ENCODE measurements at places on chromosomes 16 and 17.

DNA sequence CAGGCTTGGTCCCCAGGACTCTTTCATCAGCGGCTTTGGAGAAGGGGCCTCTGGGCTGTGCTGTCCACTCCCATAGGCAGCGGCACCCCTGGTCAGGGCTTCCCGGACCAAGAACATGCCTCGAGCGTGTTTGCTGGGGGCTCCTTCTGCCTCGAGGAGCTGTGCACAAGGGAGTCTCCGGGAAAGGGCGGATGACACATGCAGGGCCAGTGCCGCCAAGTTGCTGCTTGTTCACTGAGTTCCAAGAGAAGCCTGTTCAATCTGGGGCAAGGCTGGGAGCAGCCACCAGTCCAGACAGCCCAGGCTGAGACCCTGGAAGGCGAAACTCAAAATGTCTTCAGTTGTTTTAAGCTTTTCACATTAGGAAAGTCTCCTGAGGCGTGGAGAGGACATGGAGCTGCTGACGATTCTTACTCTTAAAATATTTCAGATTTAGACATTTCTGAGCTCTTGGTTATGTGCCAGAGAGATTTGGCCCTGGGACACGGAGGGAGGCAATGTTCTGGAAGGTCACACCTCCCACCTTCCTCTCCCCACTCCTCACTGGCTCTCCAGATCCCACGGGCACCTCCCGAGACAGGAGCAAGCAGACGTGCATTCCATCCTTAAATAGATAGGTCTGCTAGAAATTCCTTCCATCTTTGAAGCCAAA, 84.5 kb upstream of the ZNF469 start:
- DNase-seq = peak; percentile 72

GRCh38 chr17:47686276-47686635, 7.7 kb upstream of the TBKBP1 start:
- no peak for DNase-seq

DNA sequence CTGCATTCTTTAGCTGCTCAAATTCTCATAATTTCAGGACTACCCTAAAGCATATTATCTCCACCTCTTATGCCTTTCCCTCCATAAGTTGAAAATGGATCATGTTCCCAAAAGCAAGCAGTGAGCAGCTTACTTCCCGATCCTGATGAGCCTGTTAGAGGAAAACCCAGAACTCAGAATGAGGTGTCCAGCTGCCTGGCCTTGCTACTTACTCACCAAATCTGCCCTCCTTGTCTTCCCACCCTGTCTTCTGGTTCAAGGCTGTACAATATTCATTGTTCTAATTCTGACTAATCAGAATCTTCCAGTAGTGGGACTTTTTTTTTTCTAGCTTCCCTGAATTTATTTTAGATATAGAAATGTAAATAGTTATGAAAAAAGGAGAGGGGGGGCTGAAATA, 10.8 kb downstream of the LYRM1 start:
- DNase-seq = no peak

GRCh38 chr16:588639-588888, 1.3 kb upstream of the RAB40C start:
- DNase-seq = no peak

DNA sequence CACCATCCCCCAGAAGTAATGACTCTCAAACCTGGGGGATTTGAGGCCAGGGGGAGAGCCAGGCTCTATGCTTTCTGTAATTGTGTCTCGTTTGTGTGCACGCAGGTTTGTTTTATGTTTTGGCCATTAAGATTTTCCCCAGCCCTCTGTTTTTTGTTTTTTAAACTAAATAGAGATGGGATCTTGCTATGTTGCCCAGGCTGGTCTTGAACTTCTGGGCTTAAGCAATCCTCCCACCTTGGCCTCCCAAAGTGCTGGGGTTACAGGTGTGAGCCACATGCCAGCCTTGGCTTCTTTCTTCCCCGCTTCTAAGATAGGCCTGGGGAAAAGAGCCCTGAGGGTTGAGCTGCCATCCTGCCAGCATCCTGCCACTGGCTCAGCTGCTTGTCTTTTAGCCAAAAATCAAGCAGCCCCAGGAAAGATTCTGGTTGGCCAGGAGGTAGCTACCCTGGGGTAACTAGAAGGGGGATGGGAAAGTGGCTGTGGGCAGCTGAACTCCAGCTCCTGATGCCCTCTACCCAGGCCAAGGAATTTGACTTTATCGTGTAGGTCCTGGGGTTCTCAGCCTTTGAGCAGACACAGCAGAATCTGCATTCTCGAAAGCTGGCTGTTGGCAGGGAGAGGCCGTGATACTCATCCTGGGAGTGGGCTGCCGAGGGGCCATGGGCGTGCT, 18.4 kb downstream of the KDM8 start:
- no peak for DNase-seq

DNA sequence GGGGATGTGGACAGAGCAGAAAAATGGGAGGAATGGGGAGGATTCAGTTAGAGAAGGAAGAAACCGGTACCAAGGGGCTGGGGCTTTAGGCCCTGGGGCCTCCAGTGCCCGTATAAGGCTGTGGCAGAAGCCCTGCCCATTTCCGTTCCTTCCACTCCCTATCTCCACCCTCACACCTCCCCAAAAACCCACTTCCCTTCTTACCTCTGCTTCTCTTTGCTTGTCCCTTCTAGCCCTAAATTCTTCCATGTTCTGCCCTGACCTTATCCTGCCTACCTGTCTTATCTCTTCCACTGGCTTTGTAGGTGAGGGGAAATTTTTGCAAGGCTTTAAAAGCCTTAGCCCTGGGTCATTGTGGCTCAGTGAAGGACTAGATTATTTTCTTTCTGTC, 4.1 kb downstream of the RNF167 start:
- DNase-seq = no peak

DNA sequence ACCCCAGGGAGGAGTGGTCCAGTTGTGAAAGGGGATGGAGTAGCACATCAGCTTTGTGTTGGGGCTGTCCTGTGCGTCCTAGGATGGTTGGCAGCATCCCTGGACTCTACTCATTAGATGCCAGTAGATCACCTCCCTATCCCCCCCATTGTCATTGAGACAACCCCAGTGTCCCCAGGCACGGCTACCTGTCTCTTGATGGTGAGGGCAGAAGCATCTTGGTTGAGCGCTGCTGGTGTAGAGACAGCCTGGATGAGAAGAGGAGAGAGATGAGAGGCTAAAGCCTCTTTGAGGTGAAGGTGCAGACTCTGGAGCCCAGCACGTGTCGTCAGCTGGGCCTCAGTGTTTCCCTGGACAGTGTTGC, 55.4 kb downstream of the TNFRSF13B start:
- no peak for DNase-seq

DNA sequence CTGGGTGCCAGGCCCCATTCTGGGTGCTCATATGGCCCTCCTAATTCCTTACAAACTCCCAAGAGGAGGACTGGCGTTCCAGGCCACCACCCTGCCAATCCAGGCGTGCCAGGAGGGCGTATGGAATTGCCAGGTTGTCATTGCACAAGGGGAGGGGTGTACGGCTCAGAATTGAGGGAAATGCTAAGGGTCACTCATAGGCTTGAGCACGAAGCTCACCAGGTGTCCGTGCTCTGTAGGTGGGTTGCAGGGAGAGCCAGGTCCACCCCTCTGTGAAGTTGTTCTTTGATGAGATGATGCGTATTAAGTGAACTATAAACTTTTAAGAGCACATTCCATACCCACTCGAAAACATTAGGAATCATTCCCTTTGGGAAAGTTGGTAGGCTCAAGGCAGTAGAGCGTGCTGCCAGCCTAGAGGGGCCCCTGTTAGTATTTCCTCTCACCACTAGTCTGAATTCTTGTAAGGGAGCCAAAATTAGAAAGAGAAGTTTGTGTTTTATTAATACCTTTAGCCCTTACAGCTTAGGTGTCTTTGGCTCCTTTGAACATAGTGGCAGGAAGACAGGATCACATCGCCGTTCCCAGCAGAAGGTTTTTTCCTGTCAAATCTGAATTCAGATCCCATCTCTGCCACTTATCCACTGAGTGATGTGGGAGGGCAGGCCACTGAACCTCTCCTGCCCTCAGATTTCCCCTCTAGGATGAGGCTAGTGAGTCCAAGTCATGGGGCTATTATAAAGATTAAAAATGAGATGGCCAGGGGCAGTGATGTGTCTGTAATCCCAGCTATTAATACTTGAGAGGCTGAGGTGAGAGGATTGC, 38.7 kb upstream of the NFAT5 start:
- DNase-seq = no peak

GRCh38 chr16:4246777-4247459, 5.0 kb upstream of the SRL start:
- no peak for DNase-seq

DNA sequence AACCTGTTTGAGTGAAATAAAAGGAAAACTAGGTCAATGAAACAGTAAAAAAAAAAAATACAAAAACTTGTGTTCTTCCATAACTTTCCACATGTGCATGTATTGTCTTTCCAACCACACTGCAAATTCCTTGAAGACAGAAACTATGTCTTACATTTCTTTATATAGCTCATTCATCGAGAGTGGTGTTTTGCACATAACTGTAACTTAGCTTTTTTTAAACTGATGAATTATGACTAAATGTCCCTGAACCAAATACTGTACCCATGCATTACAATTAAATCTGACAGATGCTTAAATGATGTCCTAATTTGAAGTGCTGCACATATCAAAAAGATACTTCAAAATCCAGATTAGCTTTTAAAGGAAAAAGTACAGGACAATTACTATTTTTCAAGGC, 50.1 kb downstream of the BRIP1 start:
- peak; percentile 9 for DNase-seq

Measured in GM03348 (cell line).